ENCODE measurements at places on chromosomes 12 and 14.

DNA sequence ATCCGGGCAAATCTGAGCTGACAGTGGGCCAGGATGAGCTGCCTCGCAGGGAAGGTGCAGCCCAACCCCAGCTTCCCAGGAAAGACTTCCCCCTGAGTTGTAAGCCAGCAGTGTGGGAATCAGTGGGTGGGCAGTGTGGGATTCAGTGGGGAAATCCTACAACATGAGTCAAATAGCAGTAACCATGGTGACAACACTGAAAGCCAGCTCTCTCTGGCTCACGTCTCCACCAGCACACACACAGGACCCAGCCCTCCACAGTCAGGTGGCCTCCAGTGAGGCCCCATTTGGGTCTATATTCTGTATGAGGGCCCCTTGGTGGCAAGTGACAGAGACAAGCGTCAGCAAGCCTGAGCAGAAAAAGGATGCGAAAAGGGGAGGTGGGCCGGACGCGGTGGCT lies 6.0 kb upstream of the LGALS3 start:
- DNase-seq, result no peak

DNA sequence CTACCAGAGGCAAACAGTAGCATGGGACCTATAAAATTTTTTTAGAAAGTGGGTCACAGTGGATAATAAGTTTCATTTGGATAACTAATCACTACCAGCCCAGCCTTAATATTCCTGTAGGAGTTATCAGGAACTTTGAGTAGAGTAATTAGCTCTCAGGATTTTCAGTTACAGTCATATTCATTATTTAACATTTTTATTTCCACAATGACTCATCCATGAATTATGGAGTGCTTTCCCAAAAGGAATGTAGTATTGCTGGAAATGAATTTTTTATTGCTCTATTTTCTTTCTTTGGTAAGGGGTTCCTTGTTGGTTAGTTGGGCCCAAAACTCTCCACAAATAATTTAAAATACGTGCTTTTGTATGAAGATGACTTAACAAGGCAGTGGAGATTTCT lies 53.7 kb downstream of the ERC1 start:
- DNase-seq, result no peak

DNA sequence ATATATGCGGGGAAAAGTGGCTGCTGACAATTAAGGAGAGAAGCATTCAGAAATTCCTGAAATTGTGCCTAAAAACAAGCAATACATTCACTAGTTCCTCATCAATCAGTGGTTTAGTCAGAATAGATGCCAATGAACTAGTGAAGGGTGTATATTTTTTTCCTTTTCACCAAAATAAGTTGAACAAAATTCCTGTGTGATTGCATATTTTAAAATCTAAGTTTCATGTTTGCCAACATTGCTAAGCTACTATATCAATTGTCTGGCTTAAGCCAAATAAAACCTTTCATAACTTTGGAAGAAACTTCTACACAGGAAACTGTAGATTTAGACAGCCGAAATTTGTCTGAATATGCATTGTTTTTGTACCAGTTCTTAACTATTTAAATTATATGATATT lies 8.7 kb downstream of the PRKD1 start:
- no peak for DNase-seq

- DNase-seq, result no peak
Measured at GRCh38 chr12:124796303-124796960, 67.2 kb downstream of the SCARB1 start.

DNA sequence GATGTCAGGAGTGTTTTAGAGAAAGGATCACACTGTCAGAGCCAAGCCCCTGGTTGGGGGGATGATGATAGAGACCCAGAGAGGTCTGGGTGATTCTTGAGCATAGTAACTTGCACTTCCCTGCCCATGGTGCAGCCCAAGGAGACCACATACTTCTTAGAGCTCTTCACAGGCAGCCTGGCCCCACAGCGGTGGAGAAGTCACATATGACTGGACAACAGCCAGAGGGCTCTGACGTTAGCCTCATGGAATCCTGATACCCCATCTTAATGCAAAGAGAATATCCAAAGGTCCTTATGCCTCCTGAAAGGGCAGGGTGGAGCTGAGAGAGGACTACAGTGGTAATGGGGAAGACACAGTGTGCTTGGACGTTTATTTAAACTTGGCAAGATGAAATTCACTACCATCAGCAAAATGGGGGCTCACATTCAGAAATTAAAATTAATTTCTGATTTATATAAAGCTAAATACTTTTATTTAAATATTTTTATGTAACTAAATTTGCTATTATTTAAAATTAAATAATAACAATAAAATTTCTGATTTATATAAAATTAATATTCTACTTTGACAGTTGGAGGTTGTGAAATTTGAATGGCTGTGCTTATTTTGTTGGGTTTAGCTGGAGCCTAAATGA lies 131.3 kb downstream of the KTN1 start:
- no peak for DNase-seq

GRCh38 chr14:84937016-84937415 lies 592.9 kb upstream of the FLRT2 start:
- no peak for DNase-seq

DNA sequence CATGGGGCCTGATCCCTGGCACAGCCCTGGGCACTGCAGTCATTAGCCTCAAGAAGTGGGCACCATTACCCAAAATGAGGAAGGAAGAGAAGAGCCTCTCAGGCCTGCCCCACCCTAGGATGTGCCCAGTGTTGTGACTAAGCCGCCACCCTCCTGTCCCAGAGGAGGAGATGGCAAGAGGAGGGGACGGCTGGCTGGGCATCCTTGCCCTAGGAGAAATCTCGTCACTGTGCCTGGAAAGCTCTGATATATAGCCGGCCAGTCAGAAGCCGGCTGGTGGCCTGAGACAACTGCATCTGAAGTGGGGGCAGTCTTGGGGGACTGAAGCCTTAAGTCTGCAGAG lies 115.2 kb downstream of the LGMN start:
- DNase-seq, result no peak

DNA sequence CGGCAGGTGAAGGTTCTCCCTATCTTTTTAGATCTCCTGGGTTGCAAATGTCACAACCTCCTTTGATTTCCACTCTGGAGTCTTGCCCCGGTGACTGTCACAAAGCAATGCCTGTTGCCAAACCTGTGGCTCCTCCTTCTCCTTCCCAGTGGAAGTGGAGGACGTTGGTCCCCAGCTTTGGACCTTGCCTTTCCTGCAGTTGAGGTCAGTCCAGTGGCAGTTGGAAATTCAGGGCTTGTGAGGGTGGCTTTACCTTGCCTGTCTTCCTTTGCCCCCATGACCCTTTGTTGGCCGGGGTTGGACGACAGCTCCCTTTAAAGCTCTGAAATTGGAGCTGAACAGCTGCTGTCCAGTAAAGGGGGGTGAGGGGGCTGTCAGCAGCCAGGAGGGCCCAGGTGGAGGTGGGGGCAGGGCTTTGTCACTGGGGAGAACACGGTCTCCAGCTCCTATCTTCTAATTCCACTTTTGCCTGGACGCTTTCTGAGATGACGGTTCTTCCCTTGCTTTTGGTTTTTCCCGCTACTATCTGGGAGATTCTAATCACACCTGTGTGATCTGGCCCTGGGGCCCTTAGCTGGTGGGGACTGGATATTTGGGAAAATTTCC lies 4.1 kb downstream of the TEAD4 start:
- DNase-seq, result no peak

DNA sequence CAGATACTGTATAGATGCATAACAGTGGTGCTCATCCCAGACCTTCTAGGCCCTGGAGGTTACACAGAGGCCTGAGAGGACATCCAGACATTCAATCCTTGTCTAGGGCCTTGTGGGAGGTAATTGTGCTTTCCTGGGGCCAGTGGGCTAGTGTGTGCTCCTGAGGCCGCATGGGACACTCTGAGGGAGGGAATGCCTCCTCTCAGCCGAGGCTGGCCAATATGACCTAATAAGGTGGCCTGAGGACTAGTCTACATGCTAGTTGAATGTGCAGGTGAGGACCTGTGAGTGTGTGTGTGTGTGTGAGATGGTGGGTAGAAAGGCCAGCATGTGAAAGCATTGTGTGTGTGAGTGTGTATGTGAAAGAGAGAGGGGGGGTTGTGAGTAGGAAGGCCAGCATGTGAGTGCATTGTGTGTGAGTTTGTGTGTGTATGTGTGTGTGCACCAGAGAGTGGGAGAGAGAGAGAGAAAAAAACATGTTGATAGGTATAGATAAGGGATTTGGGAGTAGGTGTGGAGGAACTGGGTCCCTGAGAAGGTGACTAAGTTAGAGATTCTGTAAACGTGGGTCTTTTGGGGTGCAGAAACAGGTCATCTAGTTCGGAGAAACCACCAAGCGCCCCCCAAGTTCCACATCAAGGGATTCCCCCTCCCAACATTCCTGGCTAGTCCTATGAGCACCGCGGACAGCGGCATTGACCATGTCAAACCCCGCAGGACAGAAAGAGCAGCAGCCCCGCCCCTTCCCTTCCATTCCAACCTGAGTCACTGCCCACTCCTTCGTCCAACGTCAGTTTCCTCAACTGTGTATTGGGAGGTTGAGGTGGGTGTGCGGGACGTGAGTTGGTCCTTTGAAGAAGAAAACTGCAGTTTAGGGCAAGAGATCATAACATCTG lies 9.7 kb upstream of the KRT81 start:
- DNase-seq, result no peak

- DNase-seq, result no peak
Measured at GRCh38 chr12:124854637-124855184, 9.0 kb downstream of the SCARB1 start.

GRCh38 chr12:108254030-108254429 lies 85.1 kb downstream of the CMKLR1 start:
- no peak for DNase-seq

GRCh38 chr14:71690478-71690877 lies 241.8 kb upstream of the RGS6 start:
- no peak for DNase-seq
